ENCODE measurements at places on chromosomes 5 and 9.
A peak's percentile ranks its signal among the peaks of the same experiment; 100 is the strongest.

DNA sequence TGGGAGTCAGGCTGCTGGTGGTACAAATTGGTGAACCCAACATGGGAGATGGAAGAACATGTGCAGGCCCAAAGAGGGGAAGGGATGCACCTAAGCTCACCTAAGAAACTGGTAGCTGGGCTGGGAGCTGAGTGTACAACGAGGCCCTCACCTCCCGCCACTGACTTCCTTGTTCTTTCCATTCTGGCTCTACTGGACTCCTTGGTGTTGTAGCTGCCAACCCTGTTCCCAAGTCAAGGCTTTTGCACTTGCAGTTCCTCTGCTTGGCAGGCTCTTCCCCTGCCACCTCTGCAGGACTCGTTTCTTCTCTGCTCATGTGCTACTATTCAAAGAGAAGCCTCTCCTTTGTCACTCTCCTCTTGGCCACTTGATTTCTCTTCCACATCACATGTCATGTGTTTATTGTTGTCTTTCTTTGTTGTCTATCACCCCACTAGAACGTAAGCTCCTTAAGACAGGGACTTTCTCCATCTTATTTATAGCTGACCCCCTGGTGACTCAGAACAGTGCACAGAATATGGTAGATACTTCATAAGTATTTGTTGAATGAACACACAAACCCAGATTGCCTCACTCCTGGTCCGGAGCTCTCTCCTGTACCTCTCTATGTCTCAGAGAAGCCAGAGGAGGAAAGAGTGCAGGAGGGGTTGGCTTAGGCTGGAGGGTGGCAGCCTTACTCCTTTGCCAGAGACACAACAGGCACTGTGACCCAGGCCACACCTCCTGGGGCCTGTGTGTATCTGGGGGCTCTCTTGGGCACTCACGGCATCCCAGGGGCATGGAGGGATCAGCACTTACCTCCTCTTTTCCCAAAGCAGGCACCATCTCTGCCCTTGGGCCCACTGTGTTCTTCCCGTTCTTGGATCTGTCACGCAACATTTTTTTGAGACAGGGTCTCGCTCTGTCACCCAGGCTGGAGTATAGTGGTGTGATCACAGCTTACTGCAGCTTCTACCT is 5.2 kb upstream of the SPINK4 start:
- no peak for DNase-seq

GRCh38 chr5:129459777-129460671 is at the start of gene ADAMTS19:
Gene ADAMTS19 (plus strand): TSS chr5:129460298. CDS start chr5:129460392, 94 bp downstream.
- DNase-seq: peak; percentile 2

DNA sequence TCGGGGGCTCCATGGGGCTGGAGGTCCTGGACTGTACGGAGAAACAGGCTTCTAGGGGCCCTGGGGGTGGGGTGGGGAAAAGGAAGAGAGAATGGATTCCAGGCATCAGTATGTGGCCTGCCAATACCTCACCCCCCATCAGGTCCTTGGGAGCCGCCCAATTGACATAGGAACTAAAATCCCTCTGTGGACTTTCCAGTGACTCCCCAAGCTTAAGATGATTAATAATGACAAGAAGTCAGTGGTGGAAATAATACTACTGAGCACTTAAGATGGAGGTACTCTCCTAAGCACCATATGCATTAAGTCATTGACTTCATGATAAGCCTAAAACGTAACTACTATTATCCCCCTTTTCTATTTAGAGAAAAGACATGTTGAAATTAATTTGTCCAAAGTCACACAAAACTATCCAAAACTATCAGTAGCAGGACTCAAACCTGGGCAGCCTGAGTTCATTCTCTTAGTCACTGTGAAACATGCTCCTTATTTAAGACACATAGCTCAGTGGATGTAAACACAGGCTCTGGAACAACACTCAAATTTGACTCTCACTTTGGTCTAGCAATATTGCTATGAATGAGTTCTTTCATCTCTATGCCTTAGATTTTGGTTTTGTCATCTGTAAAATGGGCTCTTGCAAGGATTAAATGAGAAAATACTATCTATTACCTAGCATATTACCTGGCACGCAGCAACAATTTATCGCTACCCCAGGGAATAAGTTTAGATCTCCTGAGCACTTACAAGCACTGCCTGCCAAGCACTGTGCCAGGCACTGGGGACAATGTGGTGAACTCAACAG is 9.5 kb downstream of the SPRY4 start:
- DNase-seq: no peak

GRCh38 chr5:117800261-117800660 is 1188.1 kb downstream of the DTWD2 start:
- DNase-seq: no peak

DNA sequence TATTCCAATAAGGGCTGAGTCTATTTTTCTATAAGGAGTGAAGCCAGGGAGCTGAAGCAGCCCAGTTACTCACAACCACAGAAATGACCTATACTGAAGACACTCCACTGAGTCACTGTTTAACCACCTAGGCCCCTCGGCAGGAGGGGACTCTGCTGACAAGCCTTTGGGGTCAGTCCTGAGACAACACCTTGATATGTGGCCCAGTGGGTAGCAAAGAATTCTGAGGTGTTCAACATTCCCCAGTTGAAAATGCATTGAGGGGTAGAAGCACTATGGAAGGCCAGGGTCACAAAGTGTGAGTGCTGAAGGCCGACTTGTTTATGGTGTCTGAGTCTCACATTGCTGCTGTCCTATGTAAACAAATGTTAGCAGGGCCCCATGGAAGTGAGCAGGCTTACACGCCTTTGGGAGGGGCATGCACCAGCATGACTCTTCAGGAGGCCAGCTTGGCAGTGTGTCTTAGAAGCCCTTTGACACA is 112.6 kb upstream of the NFIL3 start:
- DNase-seq: no peak

- no peak for DNase-seq
These were observed 36.7 kb upstream of the HMHB1 start for GRCh38 chr5:143775258-143775657.

GRCh38 chr5:165735388-165735787 is 2230.0 kb downstream of the MAT2B start:
- DNase-seq: no peak

DNA sequence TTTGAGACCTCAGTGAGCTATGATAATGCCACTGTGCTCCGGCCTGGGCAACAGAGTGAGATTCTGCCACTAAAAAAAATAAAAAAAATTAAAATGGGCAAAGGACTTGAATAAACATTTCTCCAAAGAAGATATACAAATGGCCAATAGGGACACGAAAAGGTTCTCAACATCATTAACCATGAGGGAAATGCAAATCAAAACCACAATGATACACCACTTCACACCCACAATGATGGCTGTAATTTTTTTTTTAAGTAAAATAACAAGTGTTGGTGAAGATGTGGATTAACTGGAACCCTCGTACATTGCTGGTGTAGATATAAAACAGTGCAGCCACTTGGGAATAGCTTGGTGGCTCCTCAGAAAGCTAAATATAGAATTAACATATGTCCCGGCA is 68.0 kb downstream of the SIL1 start:
- no peak for DNase-seq

DNA sequence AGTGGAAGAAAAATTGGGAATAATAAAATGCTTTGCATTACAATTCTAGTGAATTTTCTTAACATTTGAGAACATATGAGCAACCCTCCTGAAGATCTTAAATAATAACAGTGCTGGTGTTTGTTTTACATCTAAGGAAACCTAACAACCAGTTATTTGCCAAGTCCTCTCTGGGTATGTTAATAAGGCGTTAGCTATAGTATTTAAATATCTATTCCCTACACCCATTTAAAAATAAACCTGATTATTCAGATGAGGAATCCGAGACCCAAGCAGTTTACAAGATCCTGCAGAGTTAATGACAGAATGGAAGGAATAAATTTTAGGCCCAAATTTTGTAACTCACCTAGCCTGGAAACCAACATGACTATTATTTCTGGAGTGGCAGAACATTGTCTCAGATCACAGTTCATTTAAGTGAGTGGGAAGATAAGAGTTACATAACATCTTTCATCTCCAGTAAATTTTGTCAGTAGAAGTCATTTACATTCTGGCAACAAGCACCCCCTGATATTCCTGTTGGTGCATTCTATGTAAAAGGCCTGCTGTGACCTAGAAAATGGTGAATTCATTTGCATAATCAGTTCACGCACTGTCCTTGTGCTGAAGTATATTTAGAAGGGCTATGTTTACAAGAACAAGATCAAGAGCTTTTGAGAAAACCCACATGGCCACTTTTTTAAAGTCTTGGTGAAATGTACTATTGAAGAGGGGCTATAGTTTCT is 148.2 kb downstream of the COX7C start:
- DNase-seq: no peak

DNA sequence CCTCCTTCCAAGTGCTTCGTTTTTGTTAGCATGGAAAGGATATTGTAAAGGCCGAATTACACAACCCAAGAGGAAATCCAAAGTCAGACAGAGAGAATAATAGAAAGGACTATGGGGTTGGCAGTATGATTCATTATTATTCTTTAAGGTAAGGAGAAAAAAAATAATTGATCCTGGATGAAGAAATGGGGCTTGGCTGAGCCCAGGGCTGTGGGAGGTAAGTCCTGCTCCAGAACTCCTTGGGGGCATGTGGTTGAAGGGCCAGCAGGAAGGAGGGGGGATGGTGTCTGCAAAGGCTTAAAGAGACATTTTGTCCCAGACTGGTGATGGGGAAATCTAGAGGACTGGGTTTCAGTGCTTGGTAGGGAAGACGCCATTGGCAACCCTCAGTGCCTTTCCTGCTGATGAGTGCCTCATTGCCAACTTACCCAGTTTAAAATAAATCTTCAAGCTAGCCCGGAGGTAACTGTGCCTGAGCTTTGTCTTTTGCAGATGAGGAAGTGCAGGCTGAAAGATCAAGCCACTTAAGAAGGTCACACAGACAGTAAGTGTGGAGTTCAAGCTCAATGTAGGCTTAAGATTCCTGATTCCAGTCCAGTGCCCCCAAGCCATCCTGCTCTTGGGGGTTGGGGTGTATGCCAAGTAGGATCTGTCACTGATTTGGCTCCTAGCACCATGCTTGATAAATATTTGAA is 30.2 kb downstream of the FOXI1 start:
- no peak for DNase-seq

- DNase-seq: no peak
These were observed 11.5 kb downstream of the AFF4 start for GRCh38 chr5:132951897-132952296.

DNA sequence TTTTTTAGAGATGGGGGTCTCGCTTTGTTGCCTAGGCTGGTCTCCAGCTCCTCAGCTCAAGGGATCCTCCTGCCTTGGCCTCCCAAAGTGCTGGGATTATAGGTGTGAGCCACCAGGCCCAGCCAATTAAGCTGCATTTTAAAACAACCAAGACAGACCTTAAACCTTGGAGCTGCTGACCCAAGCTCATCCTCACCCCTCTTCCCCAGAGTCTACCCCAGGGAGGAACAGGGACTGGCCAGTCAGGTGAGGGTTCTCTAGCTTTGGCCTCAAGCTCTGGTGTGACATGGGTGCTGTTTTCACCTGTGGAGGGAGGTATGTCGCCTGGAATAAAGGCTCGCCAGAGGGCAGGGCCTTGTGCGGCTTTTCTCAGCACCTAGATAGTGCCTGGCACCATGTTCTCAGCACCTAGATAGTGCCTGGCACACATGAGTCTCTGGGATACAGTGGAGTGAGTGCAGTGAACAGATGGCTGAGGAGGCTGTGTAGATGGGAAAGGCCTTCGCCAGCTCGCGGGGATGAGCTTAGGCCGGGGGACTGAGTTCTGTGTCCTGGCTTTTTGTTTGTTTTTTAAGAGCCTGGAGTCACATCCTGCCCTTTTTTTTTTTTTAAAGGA is 7.4 kb downstream of the CDK9 start:
- no peak for DNase-seq

DNA sequence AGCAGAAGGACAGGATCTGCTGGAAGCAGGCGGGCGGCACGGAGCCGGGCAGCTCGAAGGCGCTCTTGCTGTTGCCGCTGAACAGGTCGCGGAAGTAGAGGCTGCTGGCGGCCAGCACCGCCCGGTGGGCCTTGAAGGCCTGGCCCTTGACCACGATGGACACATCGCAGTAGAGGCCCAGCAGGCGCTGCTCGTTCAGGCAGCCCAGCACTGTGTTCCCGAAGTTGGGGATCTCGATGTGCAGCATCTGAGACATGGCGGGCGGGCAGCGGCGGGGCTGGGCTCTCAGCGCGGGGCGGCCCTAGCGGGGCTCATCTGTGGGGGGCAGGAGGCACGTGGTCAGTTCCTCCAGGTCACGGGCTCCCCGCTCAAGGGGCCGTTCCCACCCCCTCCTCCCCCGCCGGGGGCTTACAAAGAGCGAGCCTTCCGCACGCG is 44.8 kb downstream of the NACC2 start:
- DNase-seq: no peak

- DNase-seq: no peak
These were observed 52.4 kb upstream of the SHISAL2B start for GRCh38 chr5:64637837-64638443.

DNA sequence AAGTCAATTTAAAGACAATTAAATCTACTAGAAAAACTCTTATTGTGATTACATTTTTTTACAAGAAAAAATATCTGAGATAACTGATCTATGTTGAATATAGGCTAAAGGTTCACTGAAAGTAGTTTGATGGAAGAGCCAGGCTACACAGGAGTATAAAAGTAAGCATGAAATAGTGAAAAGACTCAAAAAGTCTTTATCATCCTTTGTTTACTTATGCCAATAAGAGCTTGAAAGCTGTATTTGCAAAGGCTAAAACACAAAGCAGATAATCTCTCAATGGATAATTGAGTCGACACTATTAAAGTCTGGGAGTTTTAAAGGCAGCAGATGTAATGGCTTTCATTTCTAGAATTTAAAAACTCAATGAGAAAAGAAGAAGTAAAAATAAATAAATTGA is 42.0 kb downstream of the SSBP2 start:
- DNase-seq: no peak

DNA sequence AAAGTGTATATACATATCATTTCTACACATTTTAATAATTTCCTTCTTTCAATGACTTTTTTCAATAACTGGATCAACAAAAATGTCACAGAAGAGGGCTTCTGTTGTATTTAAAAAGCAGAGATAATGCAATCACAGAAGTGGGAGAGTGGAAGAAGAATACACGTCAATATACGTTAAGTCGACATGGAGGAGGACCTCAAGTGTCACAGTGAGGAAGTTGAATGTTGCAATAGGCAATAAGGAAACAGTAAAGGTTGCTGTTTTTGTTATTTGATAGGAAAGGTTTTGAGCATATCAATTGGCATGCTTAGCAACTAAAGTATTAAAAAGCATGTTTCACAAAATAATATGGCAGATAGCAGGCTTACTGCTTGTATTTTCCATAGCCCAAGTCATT is 184.0 kb upstream of the NR4A3 start:
- no peak for DNase-seq

DNA sequence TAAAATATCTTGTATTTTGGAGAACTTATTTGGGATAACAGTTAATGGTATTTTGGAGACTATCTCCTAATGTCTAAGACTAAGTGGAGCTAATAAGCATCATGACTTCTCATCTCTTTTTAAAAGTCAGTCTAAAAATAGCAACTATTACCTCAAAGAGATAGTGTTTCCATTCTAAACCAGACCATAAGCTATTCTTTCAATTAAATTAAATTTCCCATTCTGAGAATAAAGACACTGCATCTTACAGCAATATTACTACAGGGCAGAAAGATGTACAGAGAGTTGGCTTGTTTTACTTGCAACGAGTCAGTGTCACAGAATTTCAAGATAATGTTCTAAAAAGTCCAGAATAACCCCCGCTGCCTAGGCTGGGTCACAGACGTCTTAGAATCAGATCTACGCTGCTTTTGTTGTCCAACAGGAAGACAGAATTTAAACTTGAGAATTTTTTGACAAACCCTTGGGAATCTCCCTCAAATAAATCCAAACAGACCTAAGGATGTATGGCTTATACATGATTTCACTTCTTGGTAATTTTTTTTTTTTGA is 98.9 kb downstream of the USP20 start:
- DNase-seq: no peak

GRCh38 chr5:111756581-111757354 is at the start of gene NREP:
Gene NREP (minus strand): TSS chr5:111757194. CDS start chr5:111755772, 1,422 bp downstream.
- peak; percentile 4 for DNase-seq

- DNase-seq: no peak
These were observed 57.9 kb downstream of the ABHD17B start for GRCh38 chr9:71853084-71853483.
